NCI-H1930 (cell line): ENCODE measurements at places on chromosomes 5 and 9.

DNA sequence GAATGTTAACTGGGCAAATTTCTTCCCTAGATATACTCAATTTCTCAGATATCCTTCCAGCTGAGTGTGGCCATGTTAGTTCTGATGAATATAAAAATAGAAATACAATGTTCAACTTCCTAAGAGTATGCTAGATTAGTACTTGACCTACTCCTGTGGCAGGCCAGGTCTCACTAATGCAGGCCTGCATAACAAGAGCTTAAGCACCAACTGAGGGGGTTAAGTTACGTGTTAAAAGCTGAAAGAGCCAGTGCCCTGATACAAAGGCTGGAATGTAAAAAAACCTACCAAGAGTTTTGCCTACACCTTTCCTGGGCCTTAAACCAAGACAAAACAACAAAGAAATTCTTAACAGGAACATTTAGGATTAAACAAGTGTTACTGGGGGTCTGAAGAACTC lies 102.8 kb downstream of the MRPS30 start:
- DNase-seq = no peak

DNA sequence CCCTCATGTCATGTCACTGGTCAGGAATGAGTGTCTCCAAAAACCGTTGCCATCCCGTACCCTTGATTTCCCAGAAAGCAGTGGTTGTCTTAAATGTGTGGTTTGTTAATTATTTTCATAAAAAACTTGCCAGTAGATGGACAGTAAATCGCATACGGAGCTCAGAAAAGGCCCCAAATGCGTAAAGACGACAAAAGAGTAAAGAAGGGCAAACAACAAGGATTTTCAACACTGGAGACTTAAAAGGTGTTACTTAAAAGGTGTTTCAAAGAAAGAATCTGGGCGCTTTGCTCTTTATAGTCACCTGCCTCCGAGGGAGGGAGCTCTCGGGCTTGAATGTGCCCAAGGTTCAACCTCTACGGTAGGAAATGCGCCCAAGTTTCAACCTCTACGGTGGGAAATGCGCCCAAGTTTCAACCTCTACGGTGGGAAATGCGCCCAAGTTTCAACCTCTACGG lies 734 bp downstream of the KIF27 start:
- no peak for DNase-seq

GRCh38 chr5:3361811-3362605 lies 233.6 kb upstream of the IRX1 start:
- no peak for DNase-seq

DNA sequence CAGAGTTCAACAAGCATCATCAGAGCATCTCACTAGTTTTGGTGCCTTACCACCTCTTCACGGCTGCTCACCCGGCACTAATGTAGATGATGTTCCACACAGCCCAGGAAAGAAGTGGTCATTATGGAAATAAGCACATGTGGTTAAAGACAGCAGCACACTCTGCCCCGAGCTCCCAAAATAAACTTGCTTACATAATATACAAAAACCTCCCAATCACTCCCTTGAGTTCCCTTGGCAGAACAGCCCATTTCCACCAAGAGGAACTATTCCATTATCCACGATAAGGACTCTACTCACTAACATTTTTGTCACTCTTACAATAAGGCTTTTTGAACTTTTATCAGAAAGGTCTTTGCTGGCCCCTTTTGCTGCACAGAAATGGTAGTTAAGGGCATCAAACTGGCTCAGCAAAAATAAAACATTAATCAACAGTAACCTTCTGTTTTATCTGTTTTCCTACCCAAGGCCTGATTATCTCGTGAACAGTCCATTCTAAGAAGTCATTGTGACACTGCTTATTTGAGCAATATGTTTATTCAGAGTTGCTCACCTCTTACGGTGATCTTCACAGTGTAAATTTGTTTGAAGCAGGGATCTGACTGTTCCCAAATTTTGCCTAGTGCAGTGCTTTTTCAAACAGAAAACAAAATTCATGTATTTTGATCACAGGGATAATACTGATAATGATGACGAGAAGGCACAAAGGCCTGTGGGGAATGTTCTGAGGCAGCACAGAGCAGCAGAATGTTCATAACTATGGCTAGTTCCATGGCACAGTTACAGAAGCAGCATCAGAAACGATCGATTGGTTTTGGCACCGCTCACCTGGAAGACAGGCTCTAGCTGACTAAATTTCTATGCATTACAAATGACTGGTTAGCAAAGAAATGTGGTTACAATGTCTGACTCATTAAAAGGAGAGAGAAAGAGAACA lies 399.8 kb upstream of the PIK3R1 start:
- DNase-seq = no peak

GRCh38 chr9:117268847-117269446 lies 145.9 kb downstream of the ASTN2 start:
- no peak for DNase-seq
